ENCODE measurements at places on chromosomes 1 and 21. TPM values are rescaled to one million over a fixed set of nuclear protein-coding genes. Genes with fewer than 3 reads are reported as not detected.

CFHR5 gene
- not detected for total RNA-seq

KCNK1 gene
- total RNA-seq: 78.6 TPM

RNU1-4 gene
- 5,902 TPM for total RNA-seq

DENND2D gene
- 4.2 TPM for total RNA-seq

SYT11 gene
- total RNA-seq: 348 TPM

SIPA1L2 gene
- total RNA-seq: 41.5 TPM

FHAD1 gene
- total RNA-seq: 1.7 TPM

OR6F1 gene
- not detected for total RNA-seq

ELAVL4 gene
- total RNA-seq: 99.4 TPM

OR2T11 gene
- total RNA-seq: 0.17 TPM

RSPO1 gene
- not detected for total RNA-seq

C1orf53 gene
- total RNA-seq: 8.0 TPM

NBPF6 gene
- total RNA-seq: not detected

SSR2 gene
- total RNA-seq: 55.2 TPM

HCRTR1 gene
- total RNA-seq: not detected

DNA sequence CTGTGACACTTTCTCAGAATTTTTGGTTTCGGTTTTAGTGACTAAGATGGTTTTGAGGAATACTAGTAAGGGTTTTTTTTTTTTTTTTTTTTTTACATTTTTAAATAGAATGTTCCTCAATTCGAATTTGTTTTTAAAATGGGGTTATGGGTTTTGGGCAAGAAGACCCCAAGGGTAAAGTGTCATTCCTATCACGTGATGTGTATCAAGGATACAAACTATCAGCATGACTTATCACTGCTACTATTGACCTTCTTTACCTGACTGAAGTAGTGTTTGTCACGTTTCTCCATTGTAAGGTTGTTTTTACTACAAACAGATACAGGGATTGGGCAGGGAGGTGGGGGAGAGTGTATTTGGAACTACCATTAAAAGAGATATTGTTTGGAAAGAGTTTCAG lies 781.1 kb upstream of the ADGRL4 start:
- DNase-seq: no peak

DNA sequence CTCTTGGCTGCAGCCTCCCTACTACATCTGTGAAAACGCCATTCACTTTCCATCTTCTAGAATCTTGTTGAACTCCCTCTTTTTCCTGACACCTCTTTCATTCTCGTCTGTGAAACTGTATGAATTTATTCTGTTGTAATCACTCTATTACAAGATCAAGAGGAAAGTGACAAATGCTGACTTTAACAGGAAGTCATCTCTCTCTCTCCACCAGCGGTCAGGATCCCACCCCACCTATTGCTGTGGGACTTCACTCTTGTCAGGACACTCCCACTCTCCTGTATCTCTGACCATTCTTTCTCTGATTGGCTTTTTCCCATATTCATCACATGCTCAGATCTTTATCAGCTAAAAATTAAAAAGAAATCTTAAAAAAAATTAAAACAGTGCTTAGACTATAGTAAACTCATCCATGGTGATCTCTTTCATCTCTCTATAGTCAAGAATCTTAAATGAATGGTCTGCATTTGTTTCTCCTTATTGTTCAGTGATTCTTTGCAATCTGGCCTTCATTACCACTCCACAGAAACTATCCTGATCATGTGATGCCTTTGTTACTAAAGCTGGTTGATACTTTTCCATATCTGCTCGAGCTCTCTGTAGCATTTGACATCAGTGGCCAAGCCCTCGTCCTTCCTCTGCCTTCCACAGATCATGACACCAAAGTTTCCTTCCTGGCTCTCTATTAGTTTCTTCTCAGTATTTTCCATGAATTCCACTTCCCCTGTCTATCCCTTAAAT lies 113.6 kb downstream of the UCHL5 start:
- DNase-seq: no peak

DNA sequence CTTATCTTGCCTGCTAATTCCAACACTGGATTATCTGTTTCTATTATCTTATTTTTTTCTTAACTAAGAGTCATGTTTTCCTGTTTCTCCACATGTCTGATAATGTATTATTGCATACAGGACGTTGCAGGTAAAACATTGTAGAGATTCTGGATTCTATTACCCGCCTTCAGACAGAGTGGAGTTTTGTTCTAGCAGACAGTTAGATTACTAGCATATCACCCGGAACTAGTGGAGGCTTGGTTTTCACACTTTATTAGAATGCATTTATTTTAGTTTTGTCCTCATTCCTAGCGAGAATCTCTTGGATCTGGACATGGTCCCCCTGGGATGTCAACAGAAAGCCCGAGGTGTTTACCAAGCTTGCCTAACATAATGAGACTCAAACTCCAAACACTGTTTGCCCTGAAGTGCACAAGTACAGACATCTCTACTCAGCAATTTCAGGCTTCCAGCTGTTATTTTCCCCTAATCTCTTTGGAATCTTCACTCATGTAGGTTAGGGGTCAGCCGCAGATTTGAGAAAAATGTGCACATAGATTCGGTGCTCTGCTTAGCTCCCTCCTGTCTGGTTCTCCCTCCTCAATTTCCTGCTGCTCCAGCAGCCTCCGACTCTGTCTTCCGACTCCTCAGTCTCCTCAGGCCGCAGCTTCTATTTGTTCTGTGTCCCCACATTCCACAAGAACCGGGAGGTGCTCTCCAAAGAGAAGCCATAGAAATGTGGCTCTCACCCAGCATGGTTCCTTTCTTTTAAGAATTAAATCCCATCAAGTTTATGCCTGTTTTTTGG lies 36.8 kb upstream of the PTPRF start:
- no peak for DNase-seq

GRCh38 chr1:150009604-150010392 lies 728 bp downstream of the OTUD7B start:
- DNase-seq: no peak

DNA sequence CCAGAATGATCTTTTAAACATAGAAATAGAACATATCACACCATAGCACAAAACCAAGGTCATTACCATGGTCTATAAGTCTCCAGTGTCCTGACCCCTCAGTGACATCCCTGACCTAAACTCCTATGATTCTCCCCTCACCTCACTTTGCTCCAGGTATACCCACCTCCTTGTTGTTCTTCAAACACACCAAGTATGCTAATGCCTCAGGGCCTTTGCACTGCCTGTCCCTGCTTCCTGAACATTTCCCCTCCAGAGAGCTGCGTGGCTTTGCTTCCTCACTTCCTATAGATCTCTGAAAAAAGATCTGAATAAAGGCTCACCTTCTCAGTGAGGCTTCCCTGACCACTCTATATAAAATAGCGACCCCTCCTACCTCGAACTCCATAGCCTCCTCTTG lies 1.1 kb downstream of the GOLT1A start:
- no peak for DNase-seq

GRCh38 chr21:41974752-41975053 lies 20.9 kb upstream of the C2CD2 start:
- DNase-seq: no peak

- no peak for DNase-seq
These were observed 70.6 kb upstream of the PAXBP1 start for GRCh38 chr21:32842146-32842545.

DNA sequence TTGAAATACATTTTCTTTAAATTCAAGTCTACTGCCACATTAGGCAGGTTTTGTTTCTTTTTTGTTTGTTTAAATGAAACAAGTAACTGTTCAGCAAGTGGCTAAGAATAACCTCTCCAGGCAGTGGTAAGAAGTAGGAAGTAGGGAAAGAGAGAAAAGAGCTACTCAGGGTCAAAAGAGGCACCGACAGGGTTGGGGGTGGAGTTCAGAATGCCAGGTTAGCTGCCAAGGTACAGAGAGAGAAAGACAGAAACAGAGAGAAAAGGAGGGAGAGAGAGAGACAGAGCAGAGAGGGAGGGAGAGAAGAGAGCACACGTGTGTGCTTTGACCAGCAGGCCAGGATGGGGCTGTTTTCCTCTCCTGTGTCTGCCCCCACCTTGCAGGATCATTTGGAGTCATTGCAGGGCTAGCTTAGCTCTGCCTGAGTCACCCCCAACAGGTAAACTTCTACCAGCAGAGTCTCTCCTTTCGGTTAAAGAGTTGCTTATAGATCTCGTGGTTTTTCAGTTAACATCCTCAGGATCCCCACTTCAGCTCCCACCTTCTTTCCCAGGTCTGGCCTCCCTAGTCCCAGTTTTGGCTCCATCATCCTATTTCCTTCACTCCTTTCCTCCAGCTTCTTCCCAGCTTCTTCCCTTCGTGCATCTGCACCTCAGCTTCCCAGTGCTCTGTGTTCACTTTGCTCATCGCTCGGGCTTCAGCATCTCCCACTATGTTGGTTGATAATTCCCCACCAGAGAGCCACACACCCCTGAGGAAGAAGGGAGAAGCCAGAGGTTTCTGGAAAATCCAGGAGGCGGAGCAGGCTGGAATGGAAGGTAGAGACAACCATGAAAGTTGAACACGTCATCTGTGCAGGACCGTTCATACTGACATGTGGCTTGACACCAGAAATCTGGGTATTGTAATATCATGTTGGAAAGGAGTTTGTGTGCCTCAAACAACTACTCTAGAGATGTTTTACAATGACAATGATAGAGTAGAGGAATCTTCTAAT lies 21.8 kb upstream of the RAB4A start:
- no peak for DNase-seq

DNA sequence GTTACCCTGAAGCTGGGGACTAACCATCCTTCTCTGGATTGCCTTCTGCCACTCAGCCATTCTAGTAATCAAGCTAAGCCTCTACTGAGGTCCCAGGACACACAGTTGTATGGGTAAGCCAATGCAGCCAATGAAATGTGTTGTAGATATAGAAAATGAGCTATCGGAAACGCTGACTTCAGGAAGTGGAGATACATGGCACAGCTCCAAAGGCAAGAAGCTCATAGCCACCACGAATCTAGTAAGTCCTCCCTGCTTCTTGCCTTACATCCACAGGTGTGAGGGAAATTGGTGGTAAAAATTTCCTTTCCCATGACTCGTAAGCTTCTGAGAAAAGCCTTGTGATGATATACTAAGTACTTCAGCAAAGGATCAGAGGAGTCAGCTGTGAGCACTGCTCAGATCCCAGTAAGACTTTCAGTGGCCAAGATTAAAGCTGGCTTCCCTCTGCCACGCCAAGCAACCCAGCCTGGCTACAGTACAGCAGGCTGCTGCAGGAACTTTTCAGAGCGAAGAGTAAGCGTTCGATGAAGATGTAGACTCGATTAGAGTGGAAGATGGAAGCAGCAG lies 117.7 kb downstream of the SIM2 start:
- no peak for DNase-seq

DNA sequence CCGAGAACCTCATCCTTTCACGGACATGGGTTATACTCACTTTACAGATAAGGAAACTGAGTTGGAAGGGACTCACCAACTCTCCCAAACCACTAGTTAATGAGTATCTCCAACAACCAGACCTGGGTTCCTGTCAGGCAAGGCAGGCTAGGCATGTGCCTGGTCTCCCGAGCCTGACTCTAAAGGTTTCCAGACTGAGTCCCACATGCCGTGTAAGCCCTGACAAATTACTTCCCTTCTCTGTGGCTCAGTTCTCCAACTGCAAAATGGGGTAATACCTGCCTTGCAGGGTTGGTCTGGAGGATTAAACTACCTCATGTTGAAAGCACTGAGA lies 34.3 kb downstream of the SSBP3 start:
- DNase-seq: no peak

DNA sequence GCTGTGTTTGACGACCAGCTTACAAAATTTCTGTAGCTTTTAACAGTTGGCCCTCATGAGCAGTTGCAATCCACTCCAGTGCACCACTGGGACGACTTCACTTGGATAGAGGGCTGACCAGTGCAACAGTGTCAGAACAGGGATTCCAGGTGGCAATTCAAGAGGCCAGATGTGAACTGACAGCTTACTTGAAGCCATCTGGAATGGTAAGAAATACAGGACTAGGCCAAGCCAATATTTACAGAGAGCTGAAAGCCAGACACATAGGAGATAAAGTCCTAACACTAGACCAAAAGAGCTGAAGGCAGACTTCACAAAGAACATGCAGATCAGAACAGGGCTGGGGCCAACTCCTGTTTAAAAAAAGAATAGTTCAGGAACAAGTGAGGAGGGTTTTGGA lies 93.5 kb upstream of the NFIA start:
- no peak for DNase-seq

DNA sequence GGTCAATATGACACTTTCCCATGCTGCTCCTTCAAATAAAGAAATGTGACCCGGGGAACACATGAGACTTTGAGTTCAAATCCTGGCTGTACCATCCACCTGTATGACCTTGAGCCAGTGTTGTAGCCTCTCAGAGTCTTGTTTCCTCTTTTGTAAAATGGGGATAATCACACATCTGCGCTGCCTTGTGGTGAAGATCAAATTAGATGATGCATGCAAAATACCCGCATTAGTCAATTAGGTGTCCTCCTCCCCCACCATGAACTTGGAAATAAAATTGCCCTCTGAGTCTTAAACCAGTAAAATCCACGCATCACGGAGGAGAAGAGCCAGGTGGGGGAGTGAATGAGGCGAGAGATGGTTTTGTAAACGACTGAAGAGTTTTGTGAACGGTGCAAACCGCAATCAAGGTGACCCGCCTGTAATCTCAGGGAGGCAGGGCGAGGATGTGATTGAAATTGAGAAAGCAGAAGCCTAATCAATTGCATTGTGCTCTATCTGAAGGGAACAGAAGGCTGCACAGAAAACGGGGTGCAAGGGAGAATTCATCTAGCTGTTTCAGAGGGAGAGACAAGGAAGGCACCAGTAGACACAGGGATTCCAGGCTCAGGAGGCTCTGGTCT lies 5.8 kb upstream of the AHDC1 start:
- DNase-seq: no peak

- no peak for DNase-seq
These were observed 9.2 kb downstream of the VANGL1 start for GRCh38 chr1:115650961-115651360.

GRCh38 chr1:169047074-169047473 lies 59.4 kb upstream of the ATP1B1 start:
- no peak for DNase-seq

DNA sequence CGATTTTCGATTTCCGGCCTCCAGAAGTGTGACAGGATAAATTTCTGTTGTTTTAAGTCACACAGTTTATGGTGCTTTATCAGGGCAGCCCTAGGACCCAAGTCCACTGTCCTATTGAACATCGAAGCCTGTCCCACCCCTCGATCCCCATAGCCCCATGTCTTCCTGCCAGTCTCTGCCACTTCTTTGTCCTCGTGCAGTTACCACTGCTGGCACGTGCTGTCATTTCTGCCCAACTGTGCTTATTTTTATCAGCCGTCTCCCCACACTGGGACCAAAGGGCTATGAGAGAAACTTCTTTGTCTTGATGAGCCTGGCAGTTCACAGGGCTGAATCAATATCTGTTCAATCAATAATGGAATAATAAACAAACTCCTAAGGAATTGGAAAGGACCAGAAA lies 146.7 kb downstream of the PSMG1 start:
- no peak for DNase-seq

DNA sequence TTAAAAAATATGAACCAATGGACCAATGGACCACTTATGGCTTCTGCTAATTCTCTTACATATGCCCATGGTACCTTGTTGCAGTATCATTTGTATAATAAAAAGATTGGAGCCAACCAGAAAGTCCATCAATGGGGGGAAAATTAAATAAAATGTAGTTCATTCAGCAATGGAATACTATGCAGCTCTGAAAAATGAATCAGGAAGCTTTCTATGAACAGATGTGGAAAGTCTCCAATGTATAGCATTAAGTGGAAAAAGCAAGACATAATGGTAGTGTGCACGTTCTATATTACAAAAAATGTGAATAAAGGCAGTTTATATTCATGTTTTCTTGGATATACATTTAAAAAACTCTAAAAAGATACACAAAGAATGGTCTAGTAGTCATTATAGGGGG lies 101.3 kb downstream of the KCNJ15 start:
- no peak for DNase-seq
